Spinal cord (tissue), 10 donors: ENCODE measurements at places on chromosomes 6 and 20. TPM values are rescaled to one million over a fixed set of nuclear protein-coding genes. Genes with fewer than 3 reads are reported as not detected.

Gene MROH8
- 11.1 TPM for polyA plus RNA-seq

Gene NSFL1C
- 118 TPM for polyA plus RNA-seq

Gene SIRPB1
- 1.2 TPM for polyA plus RNA-seq

Gene ADTRP
- polyA plus RNA-seq: 0.63 TPM

Gene ARFGEF3
- 15.9 TPM for polyA plus RNA-seq

Gene SCRT2
- polyA plus RNA-seq: 9.8 TPM

Gene BMP7
- 67.9 TPM for polyA plus RNA-seq

Gene DUSP15
- polyA plus RNA-seq: 31.0 TPM

Gene MICB
- 1.5 TPM for polyA plus RNA-seq

Gene DEF6
- polyA plus RNA-seq: 6.3 TPM

Gene ETV7
- not detected for polyA plus RNA-seq

Gene HCRTR2
- polyA plus RNA-seq: 6.1 TPM

Gene NKAIN2
- 67.0 TPM for polyA plus RNA-seq

Gene B4GALT5
- 67.7 TPM for polyA plus RNA-seq

Gene KCNB1
- polyA plus RNA-seq: 13.2 TPM

Gene NKX2-2
- 37.9 TPM for polyA plus RNA-seq

Gene LZTS3
- polyA plus RNA-seq: 79.5 TPM

Gene PPIL6
- polyA plus RNA-seq: 12.8 TPM

Gene TGM3
- 1.3 TPM for polyA plus RNA-seq

Gene SIRPD
- not detected for polyA plus RNA-seq

Gene PMEPA1
- 30.5 TPM for polyA plus RNA-seq

Gene WFDC13
- polyA plus RNA-seq: not detected

Gene NKAPL
- 3.3 TPM for polyA plus RNA-seq

Gene STX11
- 0.84 TPM for polyA plus RNA-seq

Gene PRPH2
- 5.1 TPM for polyA plus RNA-seq

Gene UBR2
- 20.8 TPM for polyA plus RNA-seq

Gene C20orf204
- 3.1 TPM for polyA plus RNA-seq

Gene ABHD16B
- not detected for polyA plus RNA-seq

Gene FABP7
- polyA plus RNA-seq: 537 TPM

Gene RAB32
- 12.7 TPM for polyA plus RNA-seq

Gene FRK
- polyA plus RNA-seq: 0.43 TPM

Gene GDAP1L1
- 134 TPM for polyA plus RNA-seq
